Activated CD8-positive, alpha-beta memory T cell treated with anti-CD3 and anti-CD28 coated beads for 1 hour (primary cell): ENCODE measurements at places on chromosomes 6 and 20.

GRCh38 chr6:19245656-19246055, 591.5 kb upstream of the ID4 start:
- no peak for DNase-seq

- no peak for DNase-seq
Measured at GRCh38 chr6:136016228-136017225, 165.0 kb downstream of the PDE7B start.

DNA sequence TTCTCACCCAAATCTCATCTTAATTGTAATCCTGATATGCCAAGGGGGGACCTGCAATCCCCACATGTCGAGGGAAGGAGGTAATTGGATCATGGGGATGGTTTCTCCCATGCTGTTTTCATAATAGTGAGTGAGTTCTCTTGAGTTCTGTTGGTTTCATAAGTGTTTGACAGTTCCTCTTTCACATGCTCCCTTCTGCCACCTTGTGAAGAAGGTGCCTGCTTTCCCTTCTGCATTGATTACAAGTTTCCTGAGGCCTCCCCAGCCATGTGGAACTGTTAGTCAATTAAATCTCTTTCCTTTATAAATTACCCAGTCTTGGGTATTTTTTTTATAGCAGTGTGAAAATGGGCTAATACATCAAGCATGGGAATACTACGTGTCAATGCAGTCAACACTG, 925.0 kb upstream of the MAN1A1 start:
- DNase-seq, result no peak

- DNase-seq, result no peak
Measured at GRCh38 chr6:74507649-74508048, 698.2 kb downstream of the COL12A1 start.

DNA sequence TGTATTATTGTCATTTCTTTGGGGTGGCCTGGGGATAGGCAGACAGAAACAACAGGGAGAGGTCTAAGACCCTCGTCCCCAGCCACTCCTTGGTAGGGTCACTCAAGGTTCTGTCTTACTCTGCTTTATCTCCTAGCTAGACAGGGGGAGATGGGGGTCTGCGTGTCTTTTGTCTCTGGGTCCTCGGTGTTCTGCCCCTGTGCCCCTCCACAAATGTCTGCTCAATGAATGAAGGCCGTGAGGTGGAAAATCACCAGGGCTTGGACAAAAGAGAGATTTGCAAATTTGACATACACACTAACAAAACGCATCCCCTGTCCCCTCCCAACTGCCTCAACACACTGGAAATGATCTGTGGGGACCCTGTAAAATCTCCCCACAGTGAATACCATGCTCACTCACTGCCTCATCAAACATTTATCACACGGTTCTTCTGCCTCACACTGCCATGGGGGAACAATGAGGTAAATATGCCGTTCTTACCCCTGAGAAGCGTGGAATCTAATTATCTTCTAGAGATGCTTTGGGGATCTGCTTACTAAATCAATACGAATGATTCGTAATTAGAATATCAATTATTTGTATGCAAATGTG, 13.2 kb upstream of the VAPB start:
- DNase-seq, result no peak

DNA sequence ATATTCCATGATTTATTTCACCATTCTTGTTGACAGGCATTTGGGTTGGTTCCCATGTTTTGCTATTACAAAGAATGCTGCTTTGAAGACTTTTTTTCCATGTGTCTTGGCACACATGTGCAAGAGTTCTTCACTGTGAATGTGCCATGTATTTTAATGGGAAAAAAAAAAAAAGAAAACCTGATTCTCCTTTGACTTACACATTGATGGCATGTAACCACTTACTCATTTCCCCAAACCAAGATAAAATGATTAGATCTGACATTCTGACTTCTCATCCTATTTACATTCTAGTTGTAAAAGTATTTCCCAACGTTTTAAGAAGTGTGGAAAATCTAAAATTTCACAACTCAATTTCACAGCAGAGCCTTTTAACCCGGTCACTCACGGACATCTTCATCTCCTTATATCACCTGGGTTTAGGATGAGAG, 4.4 kb downstream of the CAP2 start:
- no peak for DNase-seq

GRCh38 chr6:138811866-138812265, 16.0 kb downstream of the ECT2L start:
- no peak for DNase-seq

DNA sequence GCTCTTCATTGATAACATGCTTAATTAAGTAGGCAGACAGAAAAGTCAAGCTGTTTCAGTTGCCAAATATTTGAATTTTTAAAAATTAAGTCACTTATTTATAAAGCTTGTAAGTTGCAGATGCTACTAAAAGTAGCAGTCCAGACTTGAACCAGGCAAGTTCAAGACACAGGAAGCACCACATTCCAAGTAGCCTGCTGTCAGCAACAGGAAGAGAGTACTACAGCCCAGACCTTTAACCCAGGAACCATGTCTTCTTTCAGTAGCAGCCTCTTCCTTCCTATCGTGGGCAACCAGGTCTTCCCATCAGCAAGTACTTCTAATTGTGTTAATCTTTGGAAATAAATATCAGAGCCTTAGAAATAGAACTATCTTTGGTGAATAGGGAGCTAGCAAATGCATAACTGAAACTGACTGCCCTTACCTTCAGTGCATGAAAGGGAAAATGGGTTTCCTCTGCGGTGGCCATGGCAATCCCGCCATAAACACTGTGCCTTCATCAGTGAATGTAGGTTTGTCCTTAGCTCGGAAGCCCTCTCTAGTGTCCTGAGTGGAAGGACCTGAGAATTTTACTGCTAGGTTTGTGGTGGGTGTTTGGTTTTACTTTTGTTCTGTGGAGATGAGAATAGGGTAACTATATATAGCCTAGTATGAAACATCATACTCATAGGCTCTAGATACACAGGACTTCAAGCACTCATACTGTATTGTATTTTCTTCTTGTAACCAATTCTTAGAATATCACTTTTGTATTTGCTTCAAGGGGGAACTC, 95.6 kb downstream of the SYCP2 start:
- DNase-seq, result no peak

GRCh38 chr6:13025893-13026499, 302.3 kb downstream of the TBC1D7 start:
- DNase-seq, result no peak

DNA sequence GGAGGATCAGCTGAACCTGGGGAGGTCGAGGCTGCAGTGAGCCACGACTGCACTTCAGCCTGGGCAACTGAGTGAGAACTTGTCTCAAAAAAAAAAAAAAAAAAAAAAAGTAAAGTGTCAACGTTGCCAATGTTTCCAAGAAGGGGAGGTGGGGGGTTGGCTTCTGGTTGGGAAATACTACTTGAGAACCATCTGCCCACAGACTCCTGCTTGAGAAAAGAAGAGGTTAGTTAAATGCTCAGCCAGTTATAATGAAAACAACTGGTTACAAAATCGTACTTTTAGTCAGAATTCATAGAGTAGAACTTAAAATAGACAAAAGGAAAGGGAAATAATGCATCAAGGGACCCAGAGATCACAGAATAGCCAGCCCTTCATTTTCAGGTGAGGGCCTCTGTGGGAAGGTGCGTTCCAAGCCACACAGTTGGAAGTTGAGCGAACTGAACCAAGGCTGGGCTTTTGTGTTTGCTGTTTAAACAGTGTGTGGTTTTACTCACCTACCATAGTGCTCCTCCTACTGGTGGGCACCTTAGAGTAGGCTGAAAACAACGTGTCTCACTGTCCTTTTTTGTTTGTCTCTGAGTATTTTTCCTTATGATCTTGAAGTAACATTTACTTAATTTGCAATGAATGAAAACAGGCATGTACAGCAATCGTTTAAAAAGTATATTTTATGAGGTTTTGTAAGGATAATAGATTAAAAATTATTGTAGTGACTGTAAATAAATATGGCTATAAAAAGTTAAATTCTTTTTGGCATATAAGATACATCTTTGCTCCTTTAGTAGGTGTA, 200.7 kb downstream of the BCAS1 start:
- DNase-seq, result peak; percentile 39

GRCh38 chr6:5279891-5280338, 18.6 kb downstream of the FARS2 start:
- DNase-seq, result no peak

DNA sequence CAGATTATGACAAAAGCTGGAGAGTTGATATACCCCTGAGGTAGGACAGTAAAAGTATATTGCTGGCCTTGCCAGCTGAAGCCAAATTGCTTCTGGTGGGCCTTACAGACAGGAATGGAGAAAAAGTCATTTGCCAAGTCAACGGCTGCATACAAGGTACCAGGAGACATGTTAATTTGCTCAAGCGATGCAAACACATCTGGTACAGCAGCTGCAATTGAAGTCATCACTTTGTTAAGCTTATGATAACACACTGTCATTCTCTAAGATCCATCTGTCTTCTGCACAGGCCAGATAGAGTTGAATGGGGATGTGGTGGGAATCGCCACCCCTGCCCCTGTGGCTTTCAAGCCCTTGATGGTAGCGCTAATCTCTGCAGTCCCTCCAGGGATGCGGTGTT, 40.4 kb upstream of the POPDC3 start:
- DNase-seq, result no peak

DNA sequence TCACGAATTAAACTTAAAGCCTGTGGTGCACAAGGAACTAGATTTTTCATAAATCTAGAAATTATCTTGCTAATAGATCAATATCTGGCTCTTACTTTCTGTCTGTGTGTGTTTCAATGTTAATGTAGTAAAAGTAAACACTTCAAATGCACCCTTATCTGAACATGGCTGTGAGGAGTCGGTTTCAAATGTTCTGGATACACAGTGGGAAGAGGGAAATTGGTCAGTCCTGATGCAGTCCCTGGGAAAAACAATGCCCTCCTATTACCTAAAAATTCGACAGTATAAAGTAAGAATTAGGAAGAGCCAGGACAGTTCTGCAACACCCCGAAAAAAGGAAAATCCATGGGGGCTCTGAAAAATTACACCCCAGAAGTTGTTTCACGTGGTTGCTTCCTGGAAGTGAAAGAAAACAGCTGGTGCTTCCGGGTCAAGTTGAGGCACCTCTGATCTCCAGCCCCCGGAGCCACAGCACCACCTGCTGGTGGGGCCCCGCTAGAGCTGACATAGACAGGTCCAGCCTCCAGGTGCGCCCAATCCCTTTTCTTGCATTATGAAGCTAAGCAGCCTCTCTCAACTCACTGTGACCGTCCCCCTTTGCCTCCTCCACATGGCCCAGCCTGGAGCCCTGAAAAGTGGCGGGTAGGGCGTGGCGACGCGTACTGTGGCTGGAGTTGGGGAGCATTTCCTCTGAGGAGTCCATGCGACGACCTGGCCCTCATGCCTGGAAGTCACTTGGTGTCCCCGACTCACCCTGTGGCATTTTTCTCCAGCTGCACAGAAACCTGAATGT, 8.3 kb downstream of the SEMG2 start:
- DNase-seq, result no peak

DNA sequence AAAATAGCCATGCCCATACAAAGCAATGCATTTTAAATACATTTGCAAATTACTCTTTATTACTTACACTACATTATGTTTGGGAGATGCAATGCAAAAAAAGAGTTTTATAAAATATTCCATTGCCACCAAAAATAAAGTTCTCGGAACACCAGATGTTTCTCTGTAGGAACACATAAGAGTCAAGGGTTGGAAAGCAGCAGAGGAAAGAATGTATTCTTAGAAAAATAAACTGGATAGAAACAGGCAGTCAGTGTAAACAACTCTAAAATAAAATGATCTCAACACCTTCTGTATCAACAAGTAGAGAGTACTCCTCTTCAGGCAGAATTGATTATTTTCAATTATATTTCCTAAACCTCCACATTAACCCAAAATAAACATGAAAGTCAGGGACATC, 28.1 kb downstream of the KIF13A start:
- no peak for DNase-seq

- no peak for DNase-seq
Measured at GRCh38 chr6:119728220-119728750, 378.7 kb upstream of the MAN1A1 start.

- no peak for DNase-seq
Measured at GRCh38 chr6:12014027-12014872, 2.1 kb downstream of the HIVEP1 start.

- no peak for DNase-seq
Measured at GRCh38 chr6:5923840-5924239, 82.9 kb downstream of the NRN1 start.

DNA sequence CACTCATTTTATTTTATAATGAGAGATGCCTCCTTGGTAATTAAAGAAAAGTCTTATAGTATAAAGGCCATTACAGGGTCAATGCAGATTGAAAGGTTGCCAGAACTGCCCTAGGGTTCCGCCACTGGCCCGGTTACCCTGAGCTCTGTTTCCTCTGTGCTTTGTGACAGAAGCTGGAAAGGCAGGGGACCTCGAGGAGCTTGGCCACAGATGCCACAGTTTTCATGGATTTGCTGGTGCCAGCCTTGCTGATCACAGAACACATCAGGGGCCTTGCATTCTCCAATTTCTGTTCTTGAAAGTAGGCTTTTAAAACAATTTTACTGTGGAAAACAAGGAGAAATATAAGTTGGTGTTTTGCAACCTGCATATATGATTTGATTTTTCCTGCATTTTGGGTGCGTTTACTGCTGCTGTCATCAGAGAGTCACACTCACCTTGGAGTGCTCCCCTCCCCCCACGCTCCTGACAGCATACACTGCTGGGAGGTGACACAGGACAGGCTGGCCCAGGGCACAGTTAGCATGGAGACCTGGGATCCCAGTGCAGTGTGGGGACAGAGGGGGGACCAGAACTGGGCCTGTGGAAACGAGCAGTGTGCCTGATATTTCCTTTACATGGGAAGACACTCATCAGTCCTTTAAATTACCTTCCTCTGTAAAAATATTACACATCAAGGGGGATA, 142.8 kb downstream of the CFAP61 start:
- DNase-seq, result no peak

GRCh38 chr6:31120151-31120915, at the start of gene CDSN:
CDSN (minus strand) TSS chr6:31120446; CDS start chr6:31120419, 27 bp downstream.
- no peak for DNase-seq

DNA sequence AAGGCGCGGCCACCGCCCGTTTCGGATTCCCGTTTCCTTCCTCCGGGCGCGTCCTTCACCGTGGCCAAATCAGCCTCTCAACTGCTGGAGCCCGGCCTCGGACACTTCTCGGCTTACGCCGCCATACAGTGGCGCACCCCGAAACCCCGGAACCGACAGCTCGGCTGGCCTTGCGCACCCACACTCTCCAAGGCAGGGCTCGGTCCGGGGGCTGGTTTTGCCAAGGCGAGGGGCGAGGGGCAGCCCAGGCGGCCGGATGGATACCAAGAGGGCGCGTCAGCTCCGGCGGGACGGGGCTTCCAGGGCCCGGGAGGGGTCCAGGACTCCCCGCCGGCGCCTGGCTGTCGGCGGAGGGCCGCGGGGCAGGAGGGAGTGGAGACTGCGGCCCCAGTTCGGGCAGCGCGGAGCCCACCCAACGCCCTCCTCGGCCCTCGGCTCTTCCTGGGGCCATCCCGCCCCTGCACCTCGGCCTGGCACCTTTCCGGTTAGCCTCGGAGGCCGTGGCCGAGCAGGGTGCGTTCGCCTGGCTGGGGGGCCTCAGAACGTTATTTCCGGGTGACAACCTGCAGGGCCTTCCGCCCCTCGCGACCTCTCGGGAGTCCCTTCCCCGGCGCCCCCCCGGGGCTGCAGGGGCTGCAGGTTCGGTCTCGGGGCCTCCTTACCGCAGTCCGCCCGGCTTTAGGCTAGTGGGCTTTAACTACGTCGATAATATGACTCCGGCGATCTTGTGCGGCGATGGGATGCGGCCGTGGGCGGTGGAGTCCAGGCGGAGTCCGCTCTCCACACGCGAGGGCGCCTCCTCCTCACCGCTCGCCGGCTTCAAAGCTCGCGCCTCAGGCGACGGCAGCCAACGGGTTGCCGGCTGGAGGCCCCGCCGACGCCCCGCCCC, 697 bp upstream of the CEP43 start:
- DNase-seq, result no peak
